HFFc6 (cell line): ENCODE measurements at places on chromosomes 2 and 18. TPM values are rescaled to one million over a fixed set of nuclear protein-coding genes. Genes with fewer than 3 reads are reported as not detected.

- DNase-seq: no peak
Measured at GRCh38 chr2:191699341-191699945, 21.5 kb downstream of the NABP1 start.

DNA sequence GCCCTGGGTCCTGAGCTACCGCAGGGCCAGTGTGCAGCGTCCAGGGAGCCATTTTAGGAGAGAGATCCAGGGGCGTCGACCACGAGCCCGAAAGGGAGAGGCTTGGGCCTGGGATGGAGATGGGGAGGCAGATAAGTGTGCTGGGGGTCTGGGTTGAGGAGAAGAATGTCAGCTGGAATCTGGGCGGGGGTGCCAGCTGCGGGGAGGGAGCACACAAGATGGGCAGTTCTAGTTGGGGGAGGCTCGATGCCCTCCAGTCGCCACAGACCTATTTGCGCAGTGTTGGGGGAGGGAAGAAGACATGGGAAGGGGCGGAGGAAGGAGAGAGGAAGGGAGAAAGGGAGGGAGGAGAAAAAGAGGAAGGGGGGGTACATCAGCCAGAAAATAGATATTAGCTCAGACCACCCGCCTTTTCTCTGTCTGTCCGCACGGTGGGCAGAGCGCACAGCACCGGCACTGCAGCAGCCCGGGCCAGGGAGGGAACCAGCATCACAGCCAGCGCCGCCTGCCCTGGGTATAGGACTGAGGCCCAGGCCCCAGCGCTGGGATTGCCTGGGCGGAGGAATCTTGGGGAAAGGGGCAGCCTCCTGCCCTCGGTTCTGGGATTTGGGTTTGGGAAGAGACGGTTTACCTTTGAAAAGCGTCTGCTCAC lies 1.9 kb upstream of the HOXD11 start:
- no peak for DNase-seq

DNA sequence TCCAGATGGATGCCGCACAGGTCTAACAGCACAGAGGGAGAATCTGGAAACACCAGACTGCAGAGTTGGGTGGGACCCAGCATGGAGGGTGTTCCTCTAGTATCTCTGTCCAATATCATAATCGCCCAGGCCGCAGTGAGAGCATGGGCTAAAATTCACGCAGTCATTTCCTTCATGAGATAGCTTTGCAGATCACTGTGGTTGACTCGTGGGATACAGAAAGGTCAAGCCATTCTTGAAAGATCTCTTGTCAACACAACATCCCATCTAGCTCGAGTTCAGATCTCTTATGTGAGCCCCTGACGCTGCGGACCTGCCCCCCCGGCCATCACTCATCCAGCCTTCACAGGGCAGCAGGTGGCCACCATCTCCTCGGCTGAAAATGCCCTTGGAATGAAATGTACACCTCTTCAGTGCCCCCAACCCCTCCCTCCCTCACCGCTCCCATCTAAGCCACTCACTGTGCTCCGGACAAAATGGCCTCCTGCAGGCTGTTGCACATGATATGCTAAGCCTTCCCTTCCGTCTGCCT lies 45.9 kb downstream of the FOSL2 start:
- no peak for DNase-seq

DNA sequence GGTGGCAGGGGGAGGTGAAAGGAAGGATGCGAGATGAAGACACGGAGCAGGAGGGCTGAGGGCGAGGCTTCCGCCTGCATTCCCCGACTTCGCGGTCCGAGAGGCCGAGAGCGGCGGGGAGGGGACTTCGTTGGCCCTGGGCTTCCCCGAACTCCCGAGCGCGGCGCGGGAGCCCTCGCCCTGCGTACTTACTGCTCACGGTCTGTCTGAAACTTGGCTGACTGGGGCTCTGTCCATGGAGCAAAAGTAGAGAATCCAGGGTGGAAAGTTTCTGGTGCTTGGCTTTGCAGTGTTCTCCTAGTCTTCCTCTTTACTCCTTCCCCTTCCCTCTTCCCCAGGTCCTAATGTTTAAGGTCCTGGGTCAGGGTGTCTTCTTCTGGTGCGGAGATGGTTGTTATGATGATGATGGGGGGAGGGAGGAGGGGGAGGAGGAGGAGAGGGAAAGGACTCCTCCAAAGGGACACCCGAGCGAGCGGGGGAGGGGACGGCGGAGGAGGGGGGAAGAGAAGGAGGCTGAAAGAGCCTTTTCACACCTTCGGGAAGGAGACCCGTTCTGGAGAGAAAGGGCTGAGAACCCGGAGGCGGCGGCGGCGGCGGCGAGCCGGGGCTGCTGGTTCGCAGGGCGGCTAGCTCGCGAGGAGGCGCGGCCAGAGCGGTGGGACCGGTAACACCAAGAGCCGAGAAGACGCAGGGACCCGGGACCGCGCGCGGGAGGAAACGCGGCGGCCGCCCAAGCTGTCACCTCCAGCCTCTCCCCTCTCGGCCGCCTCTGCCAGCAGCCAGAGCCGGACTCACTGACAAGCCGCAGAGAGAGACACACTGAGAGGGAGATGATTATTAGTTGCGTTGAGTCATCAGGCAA lies at the start of gene SATB2:
Gene SATB2, minus strand, starts transcription at position 793 of the 862 bp plus-strand sequence. CDS start 1,902 bp downstream, outside the sequence.
- DNase-seq: peak; percentile 78

DNA sequence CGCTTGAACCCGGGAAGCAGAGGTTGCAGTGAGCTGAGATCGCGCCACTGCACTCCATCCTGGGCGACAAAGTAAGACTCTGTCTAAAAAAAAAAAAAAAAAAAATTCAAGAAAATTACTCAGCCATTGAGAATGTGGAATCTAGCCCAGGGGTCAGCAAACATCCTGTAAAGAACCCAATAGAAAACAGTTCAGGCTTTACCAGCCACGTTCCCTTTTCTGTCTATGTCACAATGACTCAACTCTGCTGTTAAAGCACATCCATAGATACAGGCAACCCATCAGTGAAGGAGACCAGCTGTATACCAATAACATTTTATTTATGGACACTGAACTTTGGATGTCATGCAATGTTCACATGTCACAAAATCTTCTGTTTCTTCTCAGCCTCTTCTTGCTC lies 435.6 kb upstream of the GYPC start:
- peak; percentile 8 for DNase-seq

GRCh38 chr2:158269143-158269542 lies 167.5 kb downstream of the UPP2 start:
- DNase-seq: no peak

- DNase-seq: no peak
Measured at GRCh38 chr2:5482929-5483331, 209.3 kb upstream of the SOX11 start.

- DNase-seq: no peak
Measured at GRCh38 chr2:58916063-58916462, 674.9 kb upstream of the FANCL start.

- DNase-seq: no peak
Measured at GRCh38 chr2:61978522-61978921, 73.0 kb downstream of the COMMD1 start.

DNA sequence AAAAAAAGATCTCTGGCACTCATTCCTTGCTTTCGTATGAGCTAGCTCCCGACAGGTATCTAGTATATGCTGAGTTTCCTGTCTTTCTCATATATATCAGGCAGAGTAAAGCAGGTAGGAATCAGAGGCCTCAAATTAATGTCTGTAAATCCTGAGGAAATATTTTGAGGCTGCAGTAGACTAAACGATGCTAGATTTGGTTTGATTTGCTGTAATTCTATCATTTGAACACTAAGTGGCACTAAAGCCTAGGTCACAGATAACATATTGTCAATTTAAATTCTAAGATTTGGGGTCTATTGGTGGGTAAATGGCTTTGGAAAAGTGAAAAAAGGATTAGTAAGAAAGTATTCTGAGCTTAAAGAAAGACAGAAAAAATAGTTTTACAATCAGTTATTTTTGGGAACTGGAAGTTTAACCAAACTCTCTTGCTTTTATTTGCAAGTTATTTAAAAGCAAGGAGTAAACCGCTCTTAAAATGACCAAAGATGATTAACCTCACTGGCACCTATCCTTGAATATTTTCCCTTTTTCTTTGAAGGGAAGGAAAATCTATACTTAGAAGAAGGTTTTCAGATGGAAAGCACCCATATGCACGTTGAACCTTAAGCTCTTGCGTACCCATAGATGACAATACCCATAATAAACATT lies 37.6 kb upstream of the SLC4A10 start:
- peak; percentile 16 for DNase-seq

DNA sequence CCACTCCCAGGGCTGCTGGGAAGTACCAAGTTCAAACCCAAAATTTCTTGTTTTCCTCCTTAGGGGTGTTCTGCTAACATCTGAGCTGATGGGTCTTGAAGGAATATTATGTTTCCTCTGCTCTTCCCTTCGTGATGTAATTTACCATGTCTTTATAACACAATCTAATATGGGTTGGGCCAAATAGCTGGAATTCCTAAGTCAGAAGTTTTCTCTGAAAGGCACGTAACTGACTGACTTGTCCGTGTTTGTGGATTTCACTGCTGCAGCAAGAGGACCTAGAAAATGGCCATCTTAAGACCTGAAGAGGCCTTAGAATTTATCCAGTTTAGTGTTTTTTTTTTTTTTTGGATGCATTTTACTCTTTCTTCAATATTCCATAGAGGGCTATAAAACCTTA lies 256.7 kb downstream of the DCDC2C start:
- no peak for DNase-seq

DNA sequence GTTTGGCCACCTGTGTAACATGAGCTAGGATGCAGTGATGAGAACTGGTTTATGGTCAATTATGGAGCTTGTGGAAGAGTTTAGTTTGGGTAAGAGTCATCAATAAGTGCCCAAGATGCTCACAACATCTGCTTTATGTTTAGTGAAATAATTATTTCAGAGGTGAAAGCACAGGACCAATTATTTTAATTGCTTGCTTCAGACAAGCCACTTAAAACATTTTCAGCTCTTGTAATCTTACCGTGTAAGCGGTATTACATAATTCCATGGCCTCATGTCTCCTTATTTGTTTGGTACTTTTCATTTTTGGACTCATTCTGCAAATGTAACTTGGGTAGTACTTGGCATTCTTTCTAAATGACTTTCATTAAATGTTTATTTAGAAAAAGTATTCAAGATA lies 5.4 kb downstream of the B3GNT2 start:
- peak; percentile 36 for DNase-seq

DNA sequence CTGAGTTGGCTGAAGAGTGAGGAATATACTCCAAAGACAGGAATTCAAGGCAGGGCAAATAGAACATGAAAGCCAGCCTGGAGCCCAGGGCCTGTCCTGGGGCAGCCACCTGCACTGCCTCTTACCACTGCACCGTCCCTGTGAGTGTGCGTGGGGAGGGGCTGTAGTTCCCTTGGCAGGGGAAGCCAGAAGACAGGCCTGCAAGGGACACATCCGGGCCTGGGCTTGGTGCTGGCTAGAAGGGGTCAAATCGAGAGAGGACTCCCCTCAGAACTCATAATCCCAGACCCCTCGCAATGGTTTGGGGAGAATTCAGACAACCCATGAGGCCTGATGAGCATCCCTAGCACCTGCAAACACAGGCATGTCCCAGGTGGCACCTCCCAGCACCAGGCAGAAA lies 87.0 kb downstream of the HDAC4 start:
- DNase-seq: no peak

- no peak for DNase-seq
Measured at GRCh38 chr2:31140151-31140550, 1.9 kb upstream of the GALNT14 start.

GRCh38 chr18:44729631-44730101 lies 49.0 kb downstream of the SETBP1 start:
- DNase-seq: peak; percentile 66

DNA sequence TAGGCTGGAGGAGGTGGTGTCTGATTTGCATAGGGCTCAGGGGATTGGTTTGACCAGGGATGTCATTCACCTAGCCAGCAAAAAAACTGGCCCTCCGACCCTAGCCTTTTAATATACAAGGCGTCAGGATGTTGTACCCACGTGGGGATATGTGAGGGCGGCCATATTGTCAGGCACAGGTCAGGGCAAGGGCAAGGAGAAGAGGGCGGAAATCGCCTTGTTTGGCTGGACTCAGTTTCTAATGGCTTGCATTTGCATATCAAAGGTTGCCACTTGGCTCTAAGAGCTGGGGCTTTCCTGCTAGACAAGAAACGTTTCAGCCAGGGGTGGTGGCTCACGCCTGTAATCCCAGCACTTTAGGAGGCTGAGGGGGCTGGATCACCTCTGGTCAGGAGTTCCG lies 24.9 kb upstream of the PDCL3 start:
- DNase-seq: no peak

The MSTN gene
- total RNA-seq: not detected in 3 replicates

The ZSCAN30 gene
- total RNA-seq: 10.9 and 13.6 TPM in 2 replicates

The DSG3 gene
- total RNA-seq: not detected in 3 replicates

The LAMA1 gene
- total RNA-seq: 0.14 to 1.1 TPM (median 1.1 TPM) in 3 replicates
